Prostate gland (tissue), 2 donors: ENCODE measurements at places on chromosomes 1 and 21. TPM values are rescaled to one million over a fixed set of nuclear protein-coding genes. Genes with fewer than 3 reads are reported as not detected.

SGIP1 gene
- 38.4 TPM for total RNA-seq

OLFM3 gene
- total RNA-seq: not detected

GRCh38 chr1:244210884-244211558 lies 159.9 kb downstream of the ZBTB18 start:
- no peak for DNase-seq

- DNase-seq: no peak
Measured at GRCh38 chr1:64598100-64598571, 128.2 kb downstream of the CACHD1 start.

DNA sequence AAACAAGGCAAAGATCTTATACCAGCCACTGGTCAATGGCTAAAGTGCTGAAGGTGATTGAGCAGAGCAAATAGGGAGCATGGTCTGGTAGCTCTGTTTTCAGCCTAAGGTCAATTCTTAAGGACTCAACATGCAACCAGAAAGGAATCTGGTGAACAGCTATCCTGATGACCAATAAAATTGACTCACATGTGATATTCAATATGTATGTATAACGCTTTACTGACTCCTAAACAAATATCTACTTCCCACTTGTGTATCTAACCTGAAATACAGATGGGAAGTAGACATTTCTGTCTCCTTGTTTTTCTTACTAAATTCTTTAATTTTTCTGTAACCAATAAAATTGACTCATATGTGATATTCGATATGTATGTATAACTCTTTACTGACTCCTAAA lies 24.9 kb upstream of the CTH start:
- DNase-seq: no peak
